ENCODE measurements at places on chromosomes 7 and 10. TPM values are rescaled to one million over a fixed set of nuclear protein-coding genes. Genes with fewer than 3 reads are reported as not detected.

GRCh38 chr10:3828404-3829155, 43.6 kb upstream of the KLF6 start:
- DNase-seq = no peak

- DNase-seq = no peak
Observed at GRCh38 chr7:25996006-25996408, 156.0 kb upstream of the NFE2L3 start.

NUTM2A gene
- 0.17 TPM for total RNA-seq

- no peak for DNase-seq
Observed at GRCh38 chr7:119413314-119413805, 859.6 kb upstream of the KCND2 start.

KAZALD1 gene
- total RNA-seq = 12.2 TPM

DNA sequence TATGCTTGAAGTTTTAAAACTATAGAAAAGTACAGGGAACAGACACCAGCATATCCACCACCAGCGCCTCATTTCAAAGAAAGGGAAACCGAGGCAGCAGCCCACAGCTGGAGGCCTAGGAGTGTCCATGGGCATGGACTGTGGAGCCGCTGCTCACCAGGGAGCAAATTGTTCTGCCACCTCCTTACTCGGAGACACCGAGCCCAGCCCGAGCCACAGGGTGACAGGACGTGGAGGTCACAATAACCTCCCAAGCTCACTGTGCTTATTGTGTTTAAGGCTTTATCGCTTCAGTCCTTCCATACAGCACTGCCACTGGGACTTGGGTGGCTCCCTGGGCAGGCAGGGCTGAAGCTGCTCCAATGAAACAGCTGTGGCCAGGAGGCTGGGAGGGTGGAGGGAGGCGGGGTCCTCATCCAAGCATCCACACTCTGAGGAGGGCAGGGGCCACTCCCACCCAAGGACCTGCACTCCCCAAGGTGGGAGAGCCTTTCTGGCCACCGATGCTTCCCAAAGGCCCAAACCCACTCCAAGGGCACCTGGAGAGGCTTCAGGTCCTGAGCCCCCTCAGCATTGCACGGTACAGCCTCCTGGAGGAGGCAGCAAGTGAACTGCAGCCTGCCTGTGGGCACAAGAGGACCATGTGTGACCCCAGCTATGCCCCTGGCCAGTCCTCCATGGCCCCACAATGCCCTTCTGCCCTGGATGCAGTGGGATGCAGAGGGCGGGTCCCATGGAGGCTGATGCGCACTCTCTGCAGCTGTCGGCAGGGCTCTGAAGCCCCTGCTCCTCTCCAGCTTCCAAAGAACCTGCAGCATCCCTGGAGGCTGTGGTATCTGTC, 38.7 kb upstream of the RET start:
- no peak for DNase-seq

DNA sequence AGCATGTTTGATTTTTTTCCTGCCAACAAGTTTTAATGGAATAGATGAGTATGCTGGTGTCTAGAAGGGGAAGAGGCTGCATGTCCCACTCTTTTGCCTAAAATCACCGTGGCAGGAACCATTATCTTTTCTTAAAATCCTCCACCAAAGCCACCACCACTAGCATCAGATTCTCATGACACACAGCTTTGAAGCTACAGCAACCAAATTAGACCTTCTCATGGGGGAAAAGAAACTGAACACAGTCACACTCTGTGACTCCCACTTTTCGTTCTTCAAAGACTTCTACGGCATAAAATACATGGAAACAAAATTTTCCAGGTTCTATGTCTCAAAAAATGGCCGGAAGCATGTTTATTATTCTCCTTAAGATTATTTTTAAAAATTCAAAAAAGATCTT, 81.8 kb downstream of the SGMS1 start:
- DNase-seq = no peak

DNA sequence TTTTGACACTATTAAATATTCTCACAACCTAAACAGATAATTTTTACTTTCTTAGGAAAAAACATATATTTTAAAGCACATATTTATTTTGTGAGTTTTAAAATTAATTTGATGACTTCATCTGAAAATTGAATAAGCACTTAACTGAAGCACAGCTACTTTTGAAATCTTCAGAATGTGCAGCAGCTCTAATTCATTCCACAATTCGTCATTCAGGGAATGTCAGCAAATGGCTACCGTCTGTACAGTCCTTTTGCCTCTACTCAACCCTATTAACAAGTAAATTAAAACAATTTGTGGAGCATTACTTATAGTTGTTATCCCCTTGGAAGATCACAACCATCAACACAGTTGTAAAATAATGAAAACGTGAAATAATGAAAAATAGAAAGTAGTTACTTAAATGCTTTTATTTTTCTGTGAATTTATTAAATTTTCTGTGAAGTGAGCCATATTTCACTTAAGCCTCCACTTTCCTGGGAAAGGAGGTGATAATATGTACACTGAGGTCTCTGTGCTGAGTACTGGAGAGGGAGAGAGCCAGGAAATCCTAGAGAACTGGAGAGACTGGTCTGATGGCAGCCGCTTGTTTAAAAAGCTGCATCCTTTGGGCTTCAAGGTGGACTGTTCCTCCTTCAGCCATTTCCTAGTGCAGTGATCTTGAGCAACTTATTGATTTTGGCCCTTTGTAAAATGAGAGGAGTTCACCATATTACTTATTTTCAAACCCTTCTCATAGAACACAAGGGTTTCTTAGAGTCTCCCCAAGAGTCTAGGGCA, 70.6 kb downstream of the REEP3 start:
- DNase-seq = no peak

GRCh38 chr10:80277567-80278250, 11.7 kb downstream of the MAT1A start:
- DNase-seq = no peak

NXPH1 gene
- total RNA-seq = not detected

GRCh38 chr10:75428434-75429158, 2.8 kb upstream of the LRMDA start:
- peak; percentile 72 for DNase-seq

DNA sequence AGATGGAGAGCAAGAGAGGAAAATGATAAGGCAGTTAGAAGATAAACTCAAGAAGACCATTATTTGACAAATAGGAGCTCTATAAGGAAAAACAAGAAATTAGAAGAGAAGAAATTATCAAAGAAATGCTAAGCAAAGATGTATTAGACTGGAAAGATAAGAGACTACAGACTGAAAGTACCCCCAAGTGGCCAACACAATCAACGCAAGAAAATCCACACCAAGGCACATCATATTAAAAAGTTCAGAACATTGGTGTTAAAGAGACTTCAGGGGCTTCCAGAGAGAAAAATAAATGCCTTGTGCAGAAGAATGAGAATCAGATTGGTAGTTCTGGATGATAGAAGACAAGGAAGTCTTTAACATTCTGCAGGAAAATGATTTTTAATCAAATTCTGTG, 46.0 kb downstream of the SH2D4B start:
- no peak for DNase-seq

DNA sequence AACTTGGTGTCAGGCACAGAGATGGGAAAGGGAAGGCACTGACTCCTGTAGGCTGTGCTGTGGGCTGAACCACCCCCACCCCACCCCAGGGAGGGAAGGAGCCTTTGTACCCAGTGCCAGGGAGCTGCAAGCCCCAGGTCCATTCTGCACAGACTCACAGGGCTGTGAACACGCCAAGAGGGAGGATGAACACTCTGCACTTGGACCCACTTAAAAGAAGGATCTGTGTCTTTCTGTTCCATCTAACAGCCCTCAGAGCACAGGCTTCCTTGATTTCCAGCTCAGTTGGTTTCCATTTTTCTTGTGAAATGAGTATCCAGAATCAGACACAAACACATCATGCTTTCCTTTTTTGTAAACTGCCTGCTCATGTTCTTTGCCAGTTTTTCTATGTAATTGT, 84.9 kb downstream of the GRB10 start:
- no peak for DNase-seq

DNA sequence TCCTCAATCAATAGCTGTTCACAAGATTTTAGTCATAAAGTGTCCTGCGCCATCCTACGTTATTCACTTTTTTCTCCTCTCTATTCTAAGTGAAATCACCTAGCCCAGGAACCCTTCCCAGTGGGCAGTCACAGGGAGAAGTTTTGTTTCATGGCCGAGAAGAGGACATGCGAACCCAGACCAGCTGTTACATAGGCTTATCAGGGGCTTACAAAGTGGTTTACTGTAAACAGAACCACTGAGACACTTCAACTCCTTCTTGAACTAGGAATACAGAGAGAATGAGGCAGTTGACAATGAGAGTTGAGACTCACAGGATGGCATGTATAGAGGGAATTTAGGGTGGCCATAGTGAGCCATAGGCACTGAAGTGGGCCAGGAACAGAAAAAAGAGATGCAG, 246.9 kb upstream of the GLI3 start:
- DNase-seq = no peak

INHBA gene
- total RNA-seq = 84.7 TPM

GRCh38 chr10:329361-330099, 194.3 kb downstream of the ZMYND11 start:
- peak; percentile 91 for DNase-seq

GRCh38 chr10:29841724-29842649, 207.2 kb upstream of the SVIL start:
- DNase-seq = peak; percentile 61

DNA sequence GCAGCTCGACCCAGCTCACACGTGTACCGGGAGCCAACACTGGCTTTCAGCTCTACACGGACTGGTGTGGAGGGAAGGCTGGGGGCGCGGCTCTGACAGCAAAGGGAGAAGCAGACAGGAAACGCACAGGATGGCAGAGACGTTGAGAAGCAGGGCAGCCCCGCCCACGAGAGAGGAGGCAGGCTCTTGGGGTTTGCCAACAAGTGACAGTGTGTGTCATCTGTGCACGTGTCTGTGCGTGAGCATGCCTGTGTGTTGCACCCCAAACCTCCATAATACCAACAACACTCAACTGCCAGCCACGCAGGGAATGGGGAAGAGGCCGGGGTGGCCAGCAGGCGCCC, 64.4 kb upstream of the PDGFA start:
- no peak for DNase-seq

- no peak for DNase-seq
Observed at GRCh38 chr7:147611431-147611830, 979.1 kb upstream of the C7orf33 start.

GRM8 gene
- total RNA-seq = 1.4 TPM

Data from Daoy (cell line).